ENCODE measurements at places on chromosomes 1 and 21.

DNA sequence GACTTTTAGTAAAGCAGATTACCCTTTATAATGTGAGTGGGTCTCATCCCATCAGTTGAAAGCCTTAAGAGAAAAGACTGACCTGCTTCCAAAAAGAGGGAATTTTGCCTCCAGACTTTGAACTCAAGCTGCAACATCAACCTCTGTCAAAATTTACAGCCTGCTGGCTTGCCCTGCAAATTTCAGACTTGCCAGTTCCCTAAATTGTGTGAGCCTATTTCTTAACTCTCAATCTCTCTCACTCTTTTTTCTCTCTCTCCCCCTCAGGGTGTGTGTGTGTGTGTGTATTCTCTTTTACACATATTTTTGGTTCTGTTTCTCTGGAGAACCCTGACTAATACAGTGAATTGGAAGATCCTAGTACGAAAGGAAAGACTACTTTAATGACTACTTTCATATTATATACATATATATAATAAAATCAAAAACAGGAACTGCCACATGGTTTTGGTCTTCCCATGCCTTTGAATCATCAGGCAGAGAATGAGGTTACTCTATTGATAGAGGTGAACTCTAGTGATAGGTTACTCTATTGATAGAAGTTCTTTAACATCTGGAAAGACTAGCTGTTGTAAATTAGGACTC lies 6.4 kb downstream of the OR2C3 start:
- DNase-seq = no peak

- DNase-seq = no peak
Measured at GRCh38 chr21:38875694-38876492, 70.2 kb downstream of the ETS2 start.

GRCh38 chr1:197664391-197664790 lies 110.9 kb downstream of the DENND1B start:
- no peak for DNase-seq

- DNase-seq = no peak
Measured at GRCh38 chr1:203769505-203770343, 4.7 kb downstream of the LAX1 start.
